CD4-positive, alpha-beta T cell treated with Interleukin-12 subunit alpha and Interleukin-12 subunit beta, for 1 hour (primary cell): ENCODE measurements at places on chromosomes 4 and X.
A peak's percentile ranks its signal among the peaks of the same experiment; 100 is the strongest.

DNA sequence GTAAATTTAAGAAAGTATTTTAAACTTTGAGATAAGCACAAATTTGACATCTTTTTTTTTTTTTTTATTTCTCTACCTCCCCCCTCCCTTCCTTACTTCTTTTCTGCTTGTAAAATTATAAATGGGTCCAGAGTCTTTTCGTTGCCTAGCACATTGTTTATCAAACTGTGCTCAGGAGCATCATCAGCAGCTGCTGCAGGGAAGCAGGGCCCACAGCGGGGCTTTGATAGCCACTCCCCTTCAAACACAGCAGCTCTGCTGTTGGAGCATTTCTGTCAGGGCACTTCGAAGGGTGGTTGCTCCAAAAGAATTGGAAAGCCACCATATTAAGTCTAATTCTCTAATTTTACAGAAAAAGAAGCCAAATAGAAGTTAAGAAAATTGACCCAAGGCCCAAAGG lies 588.3 kb downstream of the SPRY1 start:
- DNase-seq = no peak

DNA sequence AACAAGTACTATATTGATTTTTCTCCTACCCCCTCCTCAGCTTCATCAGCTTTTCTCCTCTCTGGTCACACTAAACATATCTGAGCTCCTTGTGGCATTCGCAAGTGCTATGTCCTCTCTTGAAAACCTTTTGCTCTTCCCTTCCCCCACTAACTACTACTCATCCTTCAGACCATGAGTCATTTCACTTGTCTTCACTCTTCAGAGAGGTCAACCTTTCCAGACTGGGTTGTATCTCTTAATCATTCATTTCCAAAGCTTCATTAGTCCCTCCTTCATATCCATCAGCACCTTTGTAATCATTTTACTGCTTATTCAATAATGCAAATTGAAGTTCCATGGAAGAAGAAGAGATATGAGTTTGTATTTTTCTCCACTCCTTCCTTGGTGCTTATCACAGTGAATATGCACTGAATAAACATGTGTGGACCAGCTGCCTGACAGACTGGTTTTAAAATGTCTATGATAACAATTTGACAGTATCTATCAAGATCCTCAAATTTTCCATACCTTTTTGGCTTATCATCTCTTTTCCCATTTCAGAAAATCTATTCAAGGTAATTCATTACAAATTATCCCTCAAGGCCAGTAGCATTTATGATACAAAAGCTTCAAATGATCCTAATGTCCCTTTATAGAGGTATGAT lies 28.4 kb downstream of the DDX60L start:
- DNase-seq = no peak

DNA sequence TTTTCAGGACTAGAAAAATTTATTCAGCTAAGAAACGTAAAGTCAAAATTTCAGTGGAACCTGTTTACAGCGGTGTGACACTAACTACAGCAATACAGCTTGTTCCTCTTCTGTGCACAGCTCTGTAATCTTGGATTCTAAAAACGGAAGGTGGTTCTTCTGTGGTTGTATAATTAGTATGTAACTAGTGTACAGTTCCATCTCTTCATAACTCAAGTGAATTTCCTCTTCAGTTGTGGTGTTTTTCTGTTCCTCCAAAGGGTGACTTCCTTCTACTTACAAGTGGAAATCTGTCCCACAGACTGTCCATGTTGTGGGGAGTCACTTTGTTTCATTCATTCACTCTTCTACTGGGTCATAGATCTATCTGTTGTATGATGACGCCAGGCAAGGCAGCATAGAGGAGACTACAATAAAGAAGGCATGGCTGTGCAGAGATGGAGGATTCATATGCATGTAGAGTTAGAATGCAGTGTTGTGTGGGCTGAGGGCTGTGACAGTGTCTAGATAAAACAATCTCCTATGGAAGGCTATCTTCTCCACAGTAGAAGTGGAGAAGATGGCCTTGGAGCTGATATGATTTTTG lies 5.4 kb downstream of the DAPP1 start:
- no peak for DNase-seq

GRCh38 chr4:176883108-176883550 lies 90.4 kb upstream of the VEGFC start:
- no peak for DNase-seq

- DNase-seq = no peak
Observed at GRCh38 chr4:156615066-156615531, 356.5 kb downstream of the PDGFC start.

DNA sequence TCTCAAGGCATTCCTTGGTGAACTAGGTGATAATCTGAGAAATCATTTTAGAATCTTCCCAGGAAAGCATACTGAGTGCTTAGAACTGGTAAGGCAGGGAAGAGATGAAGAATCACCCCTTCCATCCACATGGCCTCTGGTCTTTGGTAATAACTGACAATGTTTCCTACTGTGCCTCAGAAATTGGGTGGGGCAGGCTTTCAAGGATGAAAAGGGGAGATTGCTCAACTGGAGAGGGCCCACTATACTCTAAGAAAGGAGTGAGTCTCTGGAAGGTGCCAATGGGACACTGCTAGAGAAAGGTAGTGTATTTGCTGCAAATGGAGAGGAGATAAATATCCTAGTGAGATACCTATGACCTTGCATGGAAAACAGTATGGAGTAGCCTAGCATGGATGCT lies 135.0 kb upstream of the SCML1 start:
- DNase-seq = no peak

- DNase-seq = no peak
Observed at GRCh38 chr4:41215155-41215554, 813 bp upstream of the APBB2 start.

DNA sequence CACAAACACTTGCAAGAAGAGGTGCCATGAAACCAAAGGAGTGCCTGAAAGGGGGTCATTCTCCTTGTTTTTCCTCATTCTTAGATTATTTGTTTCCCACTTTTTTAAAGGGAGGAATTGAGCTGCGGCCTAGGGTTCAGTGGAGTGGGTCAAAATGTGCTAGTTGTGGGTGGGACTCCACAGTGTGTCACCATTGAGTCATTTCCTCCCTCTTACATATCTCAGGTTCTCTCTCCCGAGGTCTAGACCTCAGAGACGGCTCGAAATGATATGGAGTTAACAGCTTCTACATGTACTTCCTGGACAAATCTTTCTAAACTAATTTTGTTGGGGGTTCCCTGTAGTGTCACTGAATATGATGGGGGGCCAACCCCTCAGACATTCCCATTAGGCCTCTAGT lies 328.4 kb upstream of the SPANXN1 start:
- no peak for DNase-seq

GRCh38 chr4:153137677-153138630 lies 66.3 kb upstream of the TRIM2 start:
- no peak for DNase-seq

- DNase-seq = no peak
Observed at GRCh38 chr4:141240671-141241070, 20.0 kb downstream of the ZNF330 start.

DNA sequence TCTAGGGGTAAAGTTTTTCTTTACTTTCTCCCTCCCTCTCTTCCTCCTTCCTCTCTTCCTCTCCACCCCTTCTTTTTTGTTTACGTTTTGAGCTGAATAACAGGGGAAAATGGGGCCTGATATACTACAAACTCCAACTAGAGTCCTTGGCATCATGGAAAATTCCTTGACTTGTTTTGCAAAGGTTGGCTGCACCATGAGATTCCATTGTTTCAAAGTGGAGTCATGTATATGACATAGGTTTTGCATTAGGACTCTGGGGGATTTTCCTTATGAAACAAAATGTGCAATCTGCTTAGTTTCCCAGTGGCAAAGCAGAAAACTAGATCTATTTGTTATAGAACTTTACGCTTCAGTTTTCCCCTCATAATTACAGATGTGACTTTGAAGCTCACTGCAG lies 233.5 kb upstream of the PGRMC2 start:
- DNase-seq = no peak

DNA sequence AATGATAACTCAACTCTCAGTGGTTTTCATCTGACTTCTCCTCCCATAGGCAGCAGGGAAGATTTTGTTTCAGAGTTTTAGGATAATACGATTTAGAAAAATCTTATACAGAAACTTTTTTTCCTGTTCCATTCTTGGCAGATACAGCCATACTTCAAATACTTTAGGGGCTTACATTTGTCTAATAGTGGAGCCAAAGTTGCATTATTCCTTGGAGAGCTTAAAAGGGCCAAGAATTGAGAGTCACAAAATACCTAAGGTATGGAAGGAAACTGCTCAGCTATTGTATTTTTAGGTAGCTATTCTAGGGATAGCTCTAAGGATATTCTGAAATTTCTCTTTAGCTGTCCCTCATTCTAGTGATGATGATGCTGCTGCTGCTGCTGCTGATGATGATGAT lies 132.9 kb upstream of the PTCHD1 start:
- no peak for DNase-seq

GRCh38 chr4:22532896-22533295 lies 17.0 kb upstream of the ADGRA3 start:
- DNase-seq = no peak

- DNase-seq = no peak
Observed at GRCh38 chr4:85565761-85566480, 91.0 kb downstream of the ARHGAP24 start.

GRCh38 chrX:129842510-129843208 lies 1.0 kb downstream of the ZDHHC9 start:
- no peak for DNase-seq

GRCh38 chrX:152833378-152833777 lies 2.5 kb downstream of the NSDHL start:
- DNase-seq = no peak

GRCh38 chrX:12170755-12171154 lies 32.5 kb downstream of the FRMPD4 start:
- DNase-seq = no peak

DNA sequence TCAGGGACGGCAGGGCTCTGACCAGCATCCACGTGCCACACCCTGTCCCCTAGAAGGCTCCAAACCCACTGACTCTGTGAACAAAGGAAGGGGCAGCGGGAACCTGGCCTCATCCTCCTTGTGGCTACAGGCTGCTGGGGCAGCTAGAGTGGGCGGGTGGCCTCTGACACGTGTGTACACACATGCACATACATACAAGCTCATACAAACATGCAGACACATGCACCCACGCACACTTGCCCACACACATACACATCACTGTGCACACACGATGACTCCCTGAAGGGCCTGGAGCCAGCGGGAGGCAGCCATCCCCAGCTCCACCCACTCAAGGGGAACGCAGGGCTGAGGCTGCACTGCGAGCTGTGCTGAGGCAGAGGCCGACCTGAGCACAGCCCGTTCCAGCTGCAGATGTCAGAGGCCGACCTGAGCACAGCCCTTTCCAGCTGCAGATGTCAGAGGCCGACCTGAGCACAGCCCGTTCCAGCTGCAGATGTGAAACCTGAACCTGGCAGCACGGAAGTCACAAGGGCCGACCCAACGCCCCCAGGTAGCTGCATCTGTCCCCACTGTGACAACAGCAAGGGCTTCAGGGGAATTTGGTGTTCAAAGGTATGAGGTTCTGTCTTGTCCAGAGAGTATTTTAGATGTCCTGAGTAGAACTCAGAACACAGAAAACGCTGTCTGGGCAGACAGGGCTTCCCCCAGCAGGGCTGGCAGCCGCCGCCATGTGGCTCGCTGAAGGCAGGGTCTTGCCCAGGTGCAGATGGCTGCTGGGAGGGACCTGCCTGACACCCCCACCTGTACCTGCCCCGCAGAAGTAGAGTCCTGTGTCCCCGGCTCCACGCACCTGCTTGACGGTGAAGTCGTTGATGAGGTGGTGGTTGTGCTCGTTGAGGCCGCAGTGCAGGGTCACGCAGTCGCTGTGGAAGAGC lies 33.5 kb downstream of the CTBP1 start:
- no peak for DNase-seq

- DNase-seq = no peak
Observed at GRCh38 chr4:168643111-168643795, 146.4 kb downstream of the PALLD start.

- no peak for DNase-seq
Observed at GRCh38 chrX:54301516-54301915, 56.3 kb downstream of the WNK3 start.

DNA sequence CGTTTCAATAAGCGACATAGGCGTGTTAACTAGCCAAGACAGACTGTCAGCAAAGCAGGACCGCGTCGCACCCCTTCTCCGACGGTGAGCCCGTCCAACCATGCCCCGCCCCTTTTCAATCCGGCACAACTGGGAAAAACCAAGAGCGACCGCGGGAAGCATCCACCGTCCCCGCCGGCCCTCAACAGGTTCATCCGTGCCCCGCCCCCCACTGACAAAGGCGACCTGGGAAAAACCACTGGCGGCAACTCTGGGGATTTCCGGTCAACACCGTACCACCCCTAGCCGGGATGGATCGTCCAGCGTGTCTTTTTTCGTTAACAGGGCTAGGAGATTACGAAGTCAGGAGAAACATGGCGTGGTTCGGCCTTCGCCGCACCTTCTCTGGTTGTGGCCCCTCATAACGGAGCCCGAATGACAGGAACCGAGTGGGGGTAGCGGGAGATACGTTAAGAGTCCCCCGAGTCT lies 377 bp downstream of the TIMM17B start:
- DNase-seq = peak; percentile 79

GRCh38 chr4:139764182-139764581 lies 98.6 kb downstream of the MGST2 start:
- DNase-seq = no peak

DNA sequence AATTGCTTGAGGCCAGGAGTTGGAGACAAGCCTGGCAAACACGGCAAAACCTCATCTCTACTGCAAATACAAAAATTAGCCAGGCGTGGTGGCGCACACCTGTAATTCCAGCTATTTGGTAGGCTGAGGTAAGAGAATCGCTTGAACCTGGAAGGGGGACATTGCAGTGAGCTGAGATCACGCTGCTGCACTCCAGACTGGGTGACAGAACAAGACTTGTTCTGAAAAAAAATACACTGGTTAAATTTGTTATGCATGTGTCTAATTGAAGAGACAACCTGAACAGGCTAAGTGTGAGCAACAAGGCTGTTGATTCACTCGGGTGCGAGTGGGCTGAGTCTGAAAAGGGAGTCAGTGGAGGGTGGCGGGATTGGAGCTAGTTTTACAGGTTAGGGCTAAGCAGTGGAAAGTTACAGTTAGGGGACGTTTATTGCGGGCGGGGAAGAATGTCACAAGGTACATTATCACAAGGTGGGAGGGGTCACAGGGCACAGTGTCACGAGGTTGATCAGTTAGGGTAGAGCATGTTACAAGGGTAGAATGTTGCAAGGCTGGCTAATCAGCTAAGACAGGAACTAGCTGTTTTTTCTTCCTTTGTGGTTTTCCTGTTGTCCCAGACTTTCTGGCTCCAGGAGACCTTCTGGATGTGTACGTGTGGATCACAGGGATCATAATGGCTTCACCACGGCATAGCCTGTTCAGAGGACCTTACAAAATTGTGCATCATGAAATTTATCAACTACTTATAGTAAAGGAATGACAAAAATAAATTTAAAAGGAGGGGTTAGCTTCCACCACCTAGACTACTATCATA lies 115.8 kb downstream of the NAA11 start:
- DNase-seq = no peak

GRCh38 chr4:176238157-176238610 lies 30.8 kb downstream of the ASB5 start:
- no peak for DNase-seq

- no peak for DNase-seq
Observed at GRCh38 chrX:23904096-23904495, 3.6 kb downstream of the APOO start.
